ENCODE measurements at places on chromosomes 3 and 15. TPM values are rescaled to one million over a fixed set of nuclear protein-coding genes. Genes with fewer than 3 reads are reported as not detected.

Gene OR5K2
- not detected for polyA plus RNA-seq

Gene CDC25A
- 29.3 TPM for polyA plus RNA-seq

Gene SLC28A1
- 0.26 TPM for polyA plus RNA-seq

Gene CYFIP1
- polyA plus RNA-seq = 50.9 TPM
